ENCODE measurements at places on chromosomes 11 and 22.

DNA sequence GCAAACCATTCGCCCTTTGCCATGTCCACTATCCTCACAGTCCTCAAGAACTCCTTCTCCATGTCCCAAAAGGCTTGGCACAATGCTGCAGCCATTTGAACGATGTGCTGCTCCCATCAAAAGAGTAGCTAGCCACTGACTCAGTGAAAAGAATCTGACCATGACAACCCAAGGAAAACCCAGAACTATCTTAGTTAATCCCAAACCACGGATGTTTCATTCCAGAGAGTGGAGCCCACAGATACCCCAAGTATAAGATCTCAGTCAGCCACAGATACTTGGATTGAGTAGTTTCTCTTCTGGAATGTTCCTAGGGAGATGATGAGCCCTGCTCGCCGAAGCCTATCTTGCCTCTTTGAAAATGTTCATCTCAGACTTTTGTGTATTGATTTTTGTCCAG, 176.9 kb downstream of the NAV2 start:
- DNase-seq: no peak

GRCh38 chr11:121589946-121590537, 137.3 kb upstream of the SORL1-AS1 start:
- DNase-seq: peak; percentile 88

DNA sequence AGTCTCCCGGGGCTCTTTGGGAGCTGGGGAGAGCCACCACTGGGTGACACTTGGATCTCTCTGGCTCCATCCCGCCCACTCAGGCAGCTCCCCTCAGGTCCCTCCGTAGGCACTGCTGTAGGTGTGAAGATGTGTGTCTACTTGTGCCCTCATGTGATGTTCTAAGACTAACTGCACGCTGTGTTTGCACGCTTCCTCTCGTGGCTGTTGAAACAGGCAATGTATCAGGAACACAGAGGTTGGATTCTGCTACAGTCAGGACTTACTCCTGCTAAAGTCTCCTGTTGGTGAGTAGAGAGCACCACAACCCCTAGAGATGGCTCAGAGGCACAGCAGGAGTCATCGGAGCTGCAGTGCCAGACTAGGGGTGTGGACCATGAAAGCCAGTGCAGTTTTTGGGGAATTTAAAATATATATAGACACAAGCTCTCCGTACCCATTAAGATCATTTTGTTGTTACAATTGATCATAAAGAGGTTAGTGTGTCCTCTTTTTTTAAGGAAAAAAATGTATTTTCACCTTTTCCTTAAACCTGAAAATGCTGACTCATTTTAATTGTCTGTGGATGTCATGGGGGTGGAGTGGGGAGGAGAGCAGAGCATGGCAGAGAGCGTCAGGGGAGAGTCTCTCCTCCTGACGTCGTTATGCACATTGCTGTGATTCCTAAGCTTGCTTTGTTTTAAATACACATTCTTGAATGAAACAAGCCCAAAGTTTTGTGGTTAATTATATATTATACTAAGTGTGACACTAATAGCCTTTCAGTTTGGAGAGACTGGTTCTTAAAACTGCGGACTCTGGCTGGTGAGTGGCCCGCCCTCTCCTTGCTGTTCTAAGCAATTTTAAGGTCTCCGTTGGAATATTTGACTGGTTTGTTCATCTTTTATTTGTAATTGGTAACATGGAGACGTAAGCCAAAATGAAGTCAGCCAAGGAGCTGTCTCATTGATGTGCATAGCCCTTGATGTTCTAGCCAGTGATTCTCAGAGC, 16.2 kb upstream of the CTTN start:
- DNase-seq: no peak

DNA sequence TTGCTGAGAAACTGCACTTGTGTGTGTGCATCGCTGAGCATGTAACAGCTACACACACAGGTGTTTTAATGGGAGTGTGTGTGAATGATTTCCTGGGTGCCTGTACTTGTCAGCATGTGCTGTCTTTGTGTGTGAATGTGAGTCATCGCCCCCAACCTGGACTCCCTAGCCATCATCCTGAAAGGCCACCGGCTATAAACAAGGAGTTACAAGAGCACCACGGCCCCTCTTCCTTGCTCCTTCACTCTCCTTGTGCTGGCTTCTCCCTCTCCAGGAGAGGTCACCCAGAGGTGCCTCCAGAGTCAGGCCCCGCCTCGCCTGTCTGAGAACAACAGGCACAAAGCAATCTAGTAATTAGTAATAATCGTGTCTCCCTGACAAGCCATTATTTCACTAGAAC, 419.2 kb downstream of the BUD13 start:
- DNase-seq: no peak

DNA sequence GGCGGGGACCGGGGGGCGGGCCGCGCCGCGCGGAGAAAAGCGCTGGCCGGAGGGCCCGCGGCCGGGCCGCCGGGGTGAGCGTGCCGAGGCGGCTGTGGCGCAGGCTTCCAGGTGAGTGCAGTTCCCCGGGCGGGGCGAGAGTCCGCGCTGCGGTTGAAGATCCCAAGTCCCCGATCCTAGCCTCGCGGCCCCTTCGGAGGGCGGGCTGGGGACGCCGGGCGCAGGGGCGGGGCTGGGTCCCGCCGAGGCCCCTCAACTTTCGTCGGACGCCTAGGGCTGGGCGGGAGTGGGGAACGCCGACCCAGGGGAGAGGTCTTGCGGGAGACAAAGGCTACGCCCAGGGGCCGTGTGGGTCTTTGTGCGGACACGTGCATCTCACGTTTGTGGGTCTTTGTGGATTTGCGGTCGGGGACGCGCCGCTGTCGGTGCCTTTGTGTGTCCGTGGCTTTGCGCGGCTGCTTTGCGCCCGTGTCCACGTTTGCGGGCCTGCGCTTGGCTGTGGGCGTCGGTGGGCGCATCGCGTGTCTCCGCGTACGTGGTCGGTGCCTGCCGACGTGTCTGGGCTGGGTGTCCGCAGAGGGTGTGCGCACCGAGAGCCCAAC, at the start of gene TSKU:
TSKU (plus strand) TSS at position 63 of the 602 bp plus-strand sequence. CDS start 12,261 bp downstream, outside the sequence.
- no peak for DNase-seq

DNA sequence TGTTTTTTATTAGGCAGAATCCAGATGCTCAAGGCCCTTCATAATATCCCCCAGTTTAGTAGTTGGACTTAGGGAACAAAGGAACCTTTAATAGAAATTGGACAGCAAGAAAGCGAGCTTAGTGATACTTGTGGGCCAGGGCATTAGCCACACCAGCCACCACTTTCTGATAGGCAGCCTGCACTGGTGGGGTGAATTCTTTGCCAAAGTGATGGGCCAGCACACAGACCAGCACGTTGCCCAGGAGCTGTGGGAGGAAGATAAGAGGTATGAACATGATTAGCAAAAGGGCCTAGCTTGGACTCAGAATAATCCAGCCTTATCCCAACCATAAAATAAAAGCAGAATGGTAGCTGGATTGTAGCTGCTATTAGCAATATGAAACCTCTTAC, 1.4 kb downstream of the HBB start:
- DNase-seq: no peak
